HS-5 (cell line): ENCODE measurements at places on chromosomes 2 and 18.

DNA sequence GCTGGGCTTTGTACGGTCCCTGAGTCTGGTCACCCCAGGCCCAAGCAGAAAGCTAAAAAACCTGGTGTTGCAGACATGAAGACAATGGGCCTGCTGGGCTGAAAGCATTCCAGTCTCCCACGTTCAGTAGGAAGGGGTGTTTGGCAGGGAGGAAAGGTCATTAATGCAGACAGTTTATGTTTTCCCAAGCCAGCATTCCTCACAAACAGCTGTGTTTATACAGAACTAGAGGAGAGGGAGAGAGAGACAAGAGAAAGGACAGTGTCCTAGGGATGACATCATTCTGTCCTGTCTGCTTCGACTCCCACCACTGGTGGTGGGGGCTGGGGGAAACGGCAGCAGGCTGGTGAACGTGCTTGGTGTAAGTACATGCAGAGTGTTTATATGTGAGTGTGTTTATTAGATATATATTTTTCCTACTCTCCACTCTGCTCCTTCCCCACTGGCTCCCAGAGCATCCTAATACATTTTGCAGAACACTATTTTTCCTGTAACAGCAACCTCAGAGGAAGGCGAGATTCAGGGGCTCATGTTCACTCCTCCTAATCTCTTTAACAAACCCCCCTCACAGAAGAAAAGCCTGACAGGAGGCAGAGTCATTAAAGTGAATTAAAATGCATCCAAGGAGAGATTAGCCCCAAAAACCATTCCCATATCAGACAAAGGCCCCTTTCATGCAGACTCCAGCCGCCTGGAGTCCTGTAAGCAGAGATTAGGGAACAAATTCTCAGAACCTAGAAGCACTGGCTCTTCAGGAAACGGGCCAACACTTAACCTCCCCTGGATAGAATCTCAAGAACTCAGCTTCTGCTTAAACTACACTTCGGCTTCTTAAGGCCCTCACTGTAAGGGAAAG lies 380.4 kb downstream of the TNS1 start:
- no peak for DNase-seq

DNA sequence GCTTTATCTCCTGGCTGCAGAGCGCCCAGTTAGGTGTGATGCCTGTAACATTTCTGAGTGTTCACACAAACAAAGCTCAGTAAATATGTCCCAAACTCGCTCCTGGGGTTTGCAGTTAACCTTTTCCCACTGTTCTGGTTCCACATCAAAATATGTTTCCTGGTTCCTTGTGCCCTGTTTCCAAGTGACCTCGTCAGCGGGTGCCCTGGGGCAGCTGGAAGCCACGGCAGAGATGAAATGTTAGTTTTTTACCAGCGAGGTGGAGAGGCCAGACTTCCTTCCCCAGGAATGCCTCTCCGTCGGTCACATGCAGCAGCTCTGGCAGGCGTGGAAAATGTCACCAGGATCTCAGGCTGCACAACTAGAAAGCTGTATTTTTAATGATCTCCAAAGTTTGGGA lies 18.2 kb downstream of the NFATC1 start:
- DNase-seq, result no peak

DNA sequence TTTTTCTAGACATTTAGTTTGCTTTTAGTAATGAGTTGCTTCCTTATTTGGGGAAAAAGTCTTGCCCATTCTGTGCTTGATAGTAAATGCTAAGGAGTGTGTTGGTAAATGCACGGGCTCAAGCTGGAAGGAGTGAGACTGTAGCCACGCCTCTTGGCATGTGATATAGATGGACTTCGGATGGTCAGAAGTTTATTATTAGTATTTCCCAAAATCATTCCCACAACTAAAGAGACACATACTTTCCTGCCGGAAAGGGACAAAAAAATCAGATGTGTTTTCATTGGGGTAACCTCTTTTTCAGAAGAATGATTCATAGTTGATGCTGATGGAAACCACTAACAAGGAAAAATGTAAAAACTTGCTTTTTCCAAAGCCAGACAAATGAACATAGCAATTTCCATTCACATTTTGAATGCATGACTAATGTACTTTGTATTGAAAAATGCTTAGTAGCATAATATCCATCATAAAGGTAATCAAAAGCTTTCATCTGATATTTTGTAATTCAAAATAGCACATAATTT lies 133.2 kb downstream of the ZNF532 start:
- peak; percentile 60 for DNase-seq

DNA sequence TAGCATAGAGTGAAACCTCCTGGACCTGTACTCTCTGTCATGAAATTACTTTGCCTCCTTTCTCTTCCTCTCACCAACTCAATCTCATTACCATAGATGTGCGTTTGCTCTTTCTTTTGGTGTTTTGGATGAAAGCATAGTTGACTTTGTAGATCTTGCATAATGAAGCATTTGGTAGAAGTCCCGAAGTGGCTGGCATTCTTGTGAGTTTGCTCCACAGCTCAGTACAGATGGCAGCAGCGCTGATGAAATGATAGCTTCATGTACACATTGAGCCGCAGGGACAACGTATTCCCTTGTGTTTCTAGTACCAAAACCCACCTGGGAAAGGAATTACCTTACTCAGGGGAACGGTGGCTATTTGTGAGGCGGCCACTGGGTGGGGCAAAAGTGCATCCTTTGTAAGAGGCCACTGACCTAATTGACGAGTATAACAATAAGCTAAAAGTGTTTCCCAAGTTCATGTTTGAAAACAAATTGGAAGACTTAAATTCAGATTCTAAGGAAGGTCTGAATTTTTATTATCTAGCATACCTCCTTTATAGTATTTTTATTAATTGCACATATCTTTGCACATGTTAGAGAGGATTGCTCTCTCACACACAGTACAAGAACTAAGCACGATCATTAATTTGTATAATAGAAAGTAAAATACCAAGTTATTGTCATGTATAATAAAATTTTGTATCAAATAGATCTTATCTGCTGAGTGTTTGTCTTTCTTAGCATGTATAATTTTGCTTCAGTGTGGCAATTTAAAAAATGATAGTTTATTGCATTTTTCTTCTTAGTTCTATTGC lies 25.4 kb upstream of the CDH7 start:
- DNase-seq, result no peak

GRCh38 chr2:25270061-25270460 lies 71.7 kb downstream of the DNMT3A start:
- DNase-seq, result no peak

DNA sequence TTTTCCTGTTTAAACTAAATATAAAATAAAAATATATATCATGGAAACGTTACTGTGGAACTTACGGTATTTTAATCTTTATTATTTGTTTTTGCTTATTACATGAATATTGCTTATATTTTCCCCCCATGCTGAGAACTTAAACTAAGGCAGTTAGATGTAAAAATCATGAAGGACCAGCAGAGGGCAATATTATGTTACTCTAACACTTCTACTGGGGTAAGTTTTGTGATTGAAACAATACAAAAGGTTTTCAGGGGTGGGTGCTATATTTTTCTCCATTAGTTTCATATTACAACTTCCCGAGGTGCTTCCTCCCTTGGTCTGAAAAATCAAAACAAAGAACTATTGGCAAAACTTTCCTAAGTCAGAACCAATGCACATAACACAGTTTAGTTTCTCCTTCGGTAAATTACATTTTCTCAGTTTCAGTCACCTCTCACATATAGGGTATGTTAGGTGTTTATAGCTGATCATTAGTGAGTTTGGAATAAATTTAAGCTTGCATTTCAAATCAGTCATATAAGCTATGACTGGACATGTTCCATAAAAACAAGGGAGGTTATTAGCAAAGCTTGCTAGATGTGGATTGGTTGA lies 54.8 kb downstream of the ZNF407 start:
- DNase-seq, result no peak
